Osteoblast (primary cell): ENCODE measurements at places on chromosomes 3 and 15. TPM values are rescaled to one million over a fixed set of nuclear protein-coding genes. Genes with fewer than 3 reads are reported as not detected.
A peak's percentile ranks its signal among the peaks of the same experiment; 100 is the strongest.

DNA sequence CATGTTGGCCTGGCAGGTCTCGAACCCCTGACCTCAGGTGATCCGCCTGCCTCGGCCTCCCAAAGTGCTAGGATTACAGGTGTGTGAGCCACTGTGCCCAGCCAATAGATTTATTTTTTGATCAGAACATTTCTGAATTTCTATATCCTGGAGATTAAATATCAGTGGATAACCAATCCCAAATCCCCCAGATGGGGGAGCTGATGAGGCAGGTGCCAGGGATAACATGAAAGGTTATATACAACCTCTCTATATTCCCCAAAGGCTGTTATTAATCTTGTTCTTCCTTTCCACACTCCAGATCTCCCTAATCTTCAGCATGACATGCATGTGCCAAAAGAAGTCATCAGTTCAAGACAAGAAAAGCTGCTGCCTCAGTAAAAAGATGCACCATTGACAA, 112.3 kb downstream of the WDR76 start:
- DNase-seq, result peak; percentile 36

- DNase-seq, result no peak
Measured at GRCh38 chr15:42921342-42921731, 759 bp upstream of the TTBK2 start.

DNA sequence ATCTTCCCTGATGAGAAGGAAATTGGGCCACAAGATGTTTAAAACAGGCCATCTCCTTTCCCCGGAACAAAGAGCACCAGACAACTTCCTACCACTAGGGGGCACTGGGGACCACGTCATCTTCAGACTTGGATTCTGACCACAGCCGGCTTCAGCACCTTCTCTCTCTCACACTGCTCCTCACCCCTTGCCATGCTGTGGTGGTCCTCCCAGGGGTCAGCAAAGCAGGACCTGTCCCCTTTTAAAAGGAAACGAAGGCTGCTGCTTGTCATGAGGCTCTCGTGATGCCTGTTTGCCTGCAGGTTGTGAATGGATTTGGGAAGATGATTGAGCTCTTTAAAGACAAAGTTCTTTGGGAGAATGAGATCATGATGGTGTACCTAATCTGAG, 16.2 kb downstream of the RFT1 start:
- DNase-seq, result peak; percentile 91

- no peak for DNase-seq
Measured at GRCh38 chr15:100987143-100987542, 68.0 kb downstream of the LRRK1 start.

Gene TPRG1
- 3.5 and 6.5 TPM in 2 replicates for total RNA-seq

GRCh38 chr3:115208066-115208750, 61.1 kb upstream of the ZBTB20 start:
- DNase-seq, result no peak

- DNase-seq, result no peak
Measured at GRCh38 chr3:177828208-177828565, 630.9 kb upstream of the TBL1XR1 start.

GRCh38 chr3:25007974-25008658, 419.9 kb upstream of the RARB start:
- no peak for DNase-seq

DNA sequence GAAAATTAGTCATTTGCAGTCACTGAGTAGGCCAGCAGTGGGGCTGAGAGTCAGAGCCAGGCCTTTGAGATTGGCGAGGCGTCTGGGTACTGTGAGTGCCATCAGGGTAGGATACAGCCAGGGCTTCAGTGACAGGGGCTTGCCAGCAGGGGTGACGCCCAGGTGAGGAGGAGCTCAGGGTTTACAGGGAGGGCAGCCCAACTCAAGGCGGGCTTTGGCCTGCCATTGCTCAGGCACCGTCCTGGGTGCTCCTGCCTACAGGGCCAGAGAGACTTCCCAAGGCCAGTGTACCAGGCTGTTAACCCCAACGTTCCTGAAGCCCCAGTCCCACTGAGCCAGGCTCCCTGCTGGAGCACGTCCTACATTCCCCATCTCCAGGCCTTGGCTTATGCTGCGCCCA, 152.0 kb downstream of the FBLN2 start:
- no peak for DNase-seq

GRCh38 chr3:163056874-163057497, 1560.4 kb downstream of the OTOL1 start:
- DNase-seq, result no peak

GRCh38 chr3:119173325-119173724, at the start of gene UPK1B:
Gene UPK1B (plus strand): TSS chr3:119173598. CDS start chr3:119186742, 13,144 bp downstream.
- no peak for DNase-seq

GRCh38 chr15:79844221-79844620, 52.6 kb downstream of the MTHFS start:
- DNase-seq, result no peak

Gene NR1I2
- 0.36 TPM in 1 of 2 replicates, not detected in the other for total RNA-seq

Gene WNT5A
- total RNA-seq, result 116 and 145 TPM in 2 replicates

DNA sequence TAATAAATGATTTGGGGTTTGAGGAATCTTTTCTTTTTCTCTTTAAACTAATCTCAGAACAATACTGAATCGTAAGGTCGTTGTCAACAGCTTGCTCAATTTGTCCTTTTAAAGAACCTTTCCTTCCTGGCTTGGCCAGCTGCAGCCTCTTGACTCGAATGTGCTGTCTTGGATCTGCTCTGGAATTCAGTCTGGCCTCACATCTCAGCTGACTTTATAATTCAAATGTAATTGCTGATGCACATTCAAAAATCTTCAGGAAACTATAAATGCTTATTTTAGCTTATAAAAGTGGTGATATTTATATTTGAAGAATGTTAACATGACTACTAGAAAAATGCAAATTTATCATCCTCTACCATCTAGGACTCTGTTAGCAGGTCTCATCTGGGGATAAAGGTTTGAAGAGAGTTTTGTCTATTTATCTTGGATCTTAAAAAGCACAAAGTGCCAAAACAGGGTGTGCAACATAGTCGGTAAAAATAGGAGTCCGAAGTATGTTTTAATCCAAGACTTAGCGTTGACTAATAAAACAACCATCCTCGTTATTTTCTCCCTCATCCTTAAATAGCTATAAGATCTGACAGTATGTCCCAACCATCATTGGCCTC, 1035.2 kb downstream of the MCTP2 start:
- DNase-seq, result no peak

Gene CCR2
- total RNA-seq, result not detected in 2 replicates

Gene NRROS
- 0.72 and 1.2 TPM in 2 replicates for total RNA-seq

Gene EFHB
- total RNA-seq, result 0.29 and 1.8 TPM in 2 replicates

Gene GOLGA6D
- not detected in 2 replicates for total RNA-seq

Gene FHIT
- 2.4 and 3.3 TPM in 2 replicates for total RNA-seq

DNA sequence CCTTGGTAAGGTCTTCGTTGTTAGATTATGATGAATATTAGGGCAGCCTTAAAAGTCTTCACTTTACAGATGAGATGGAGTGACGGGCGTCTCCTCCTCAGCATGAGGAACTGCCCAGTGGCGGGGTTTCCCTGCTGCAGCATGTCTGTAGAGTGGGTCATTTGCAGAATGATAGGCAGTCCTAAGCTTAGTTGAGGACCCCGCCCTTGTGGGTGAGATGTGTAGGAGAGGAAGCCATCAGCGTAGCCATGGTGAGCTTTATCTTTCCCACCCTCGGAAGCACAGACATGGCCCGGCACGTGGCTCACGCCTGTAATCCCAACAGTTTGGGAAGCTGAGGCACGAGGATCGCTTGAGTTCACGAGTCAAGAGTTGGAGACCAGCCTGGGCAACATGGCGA, 877 bp downstream of the NIT2 start:
- peak; percentile 55 for DNase-seq

DNA sequence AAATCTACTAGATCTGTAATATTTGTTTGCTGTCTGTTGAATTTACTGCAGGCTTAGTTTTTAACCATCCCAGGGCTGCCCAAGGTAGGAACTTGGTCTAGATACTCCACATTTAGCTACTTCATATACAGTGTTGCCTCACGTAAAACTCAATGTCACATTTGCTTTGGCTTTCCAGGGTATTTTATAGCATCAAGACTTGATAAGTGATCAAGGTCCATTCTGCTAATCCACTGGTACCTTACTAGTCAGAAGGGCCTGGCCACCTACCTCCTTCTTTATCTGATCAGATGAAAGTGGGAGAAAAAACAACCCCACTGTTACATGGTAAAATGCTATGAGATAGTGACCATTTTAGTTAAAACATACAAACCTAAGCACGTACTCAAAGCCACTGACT, 25.5 kb upstream of the GREM1 start:
- no peak for DNase-seq

Gene CIB2
- total RNA-seq, result 1.5 and 2.2 TPM in 2 replicates

Gene DHFR2
- total RNA-seq, result 3.5 and 4.7 TPM in 2 replicates

DNA sequence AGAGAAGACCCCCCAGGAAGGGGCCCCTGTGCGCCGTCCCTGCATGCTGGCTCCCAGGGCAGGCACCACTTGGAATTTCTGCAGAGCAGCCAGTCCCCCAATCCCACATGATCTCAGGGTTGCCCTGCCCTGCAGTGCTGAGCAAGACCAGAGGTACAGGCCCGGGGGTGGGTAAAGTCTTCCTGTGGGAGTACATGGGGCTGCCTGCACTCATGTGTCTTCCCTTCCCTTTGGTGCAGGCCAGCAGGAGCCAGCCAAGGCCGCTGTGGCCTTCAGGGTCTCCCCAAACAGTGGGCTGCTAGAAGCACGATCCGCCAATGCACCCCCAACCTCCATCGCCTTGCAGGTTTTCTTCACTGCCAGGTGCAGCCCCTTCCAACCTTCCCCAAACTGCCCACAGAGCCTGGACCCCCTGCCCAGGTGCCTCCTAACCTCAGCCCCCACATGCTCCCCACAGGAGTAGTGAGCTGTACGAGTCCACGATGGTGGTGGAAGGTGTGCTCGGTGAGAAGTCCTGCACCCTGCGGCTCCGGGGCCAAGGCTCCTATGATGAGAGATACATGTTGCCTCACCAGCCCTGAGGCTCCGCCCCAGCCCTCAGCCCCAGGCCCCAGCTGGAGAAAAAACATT, 15.0 kb downstream of the ACAA1 start:
- no peak for DNase-seq

- DNase-seq, result no peak
Measured at GRCh38 chr3:16912400-16913263, 27.9 kb downstream of the PLCL2 start.

DNA sequence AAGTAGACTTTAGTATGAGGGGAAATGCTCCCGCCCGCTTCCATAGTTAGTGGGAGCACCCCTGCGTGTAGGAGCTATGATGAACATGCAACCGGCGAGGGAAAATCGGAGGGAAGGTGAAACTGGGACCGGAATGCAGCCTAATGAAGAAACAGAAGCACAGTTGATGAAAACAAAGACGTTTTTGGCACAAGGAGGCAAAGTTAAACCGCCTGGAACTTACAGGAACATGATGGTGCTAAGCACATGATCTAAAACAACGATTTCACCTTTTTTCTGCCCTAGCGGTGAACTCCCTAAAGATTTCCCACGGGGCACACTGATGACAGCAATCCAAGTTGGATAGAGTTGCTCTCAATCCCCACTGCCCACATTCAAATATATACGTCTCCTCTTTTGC, 49.4 kb upstream of the SPATA12 start:
- DNase-seq, result no peak
